ENCODE measurements at places on chromosomes 13 and 19. TPM values are rescaled to one million over a fixed set of nuclear protein-coding genes. Genes with fewer than 3 reads are reported as not detected.

The SEMA6B gene
- 0.24 TPM for total RNA-seq

The CEBPG gene
- 68.7 TPM for total RNA-seq

The PGLYRP2 gene
- not detected for total RNA-seq

The SYCN gene
- not detected for total RNA-seq

The ZFR2 gene
- total RNA-seq, result not detected

The CABP5 gene
- not detected for total RNA-seq
